ENCODE measurements at places on chromosomes 4 and X. TPM values are rescaled to one million over a fixed set of nuclear protein-coding genes. Genes with fewer than 3 reads are reported as not detected.
A peak's percentile ranks its signal among the peaks of the same experiment; 100 is the strongest.

Gene MTNR1A
- total RNA-seq = not detected

GRCh38 chr4:138114434-138114833 is 127.7 kb downstream of the SLC7A11 start:
- H3K36me3 ChIP-seq = no peaks in the 10 kb centered on the region
- H3K4me3 ChIP-seq = no peak overlapping the region
- H3K27ac ChIP-seq = no peak overlapping the region
- DNase-seq = no peak
- H3K27me3 ChIP-seq = no peaks in the 10 kb centered on the region

Gene FGFBP2
- 11.5 TPM for total RNA-seq

DNA sequence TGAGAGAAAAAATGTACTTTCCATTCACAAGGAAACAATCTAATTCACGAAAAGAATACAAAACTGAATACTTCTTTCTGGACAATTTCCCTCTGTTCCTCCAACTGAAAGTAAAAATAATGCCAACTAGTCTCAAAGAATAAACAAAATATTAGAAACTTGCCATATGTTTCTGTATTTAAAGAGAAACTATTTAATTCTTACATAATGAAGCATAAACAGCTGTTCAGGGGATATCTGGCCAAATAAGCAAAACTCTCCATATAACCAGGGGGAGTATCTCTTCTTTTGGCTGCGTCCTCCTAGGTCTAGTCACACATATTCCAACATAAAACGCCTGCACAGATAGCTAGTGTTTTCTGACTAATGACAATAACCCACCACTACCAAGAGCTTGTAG is 805 bp downstream of the GATB start:
- DNase-seq = no peak
- H3K36me3 ChIP-seq = peaks cover 5% of the 10 kb centered on the region
- H3K27me3 ChIP-seq = no peaks in the 10 kb centered on the region
- H3K27ac ChIP-seq = no peak overlapping the region
- H3K4me3 ChIP-seq = peak overlapping the region; percentile 90

- no peak overlapping the region for H3K4me3 ChIP-seq
- no peak overlapping the region for H3K27ac ChIP-seq
- H3K27me3 ChIP-seq = no peaks in the 10 kb centered on the region
- no peaks in the 10 kb centered on the region for H3K4me1 ChIP-seq
- DNase-seq = no peak
- H3K36me3 ChIP-seq = no peaks in the 10 kb centered on the region
Observed at GRCh38 chr4:100486496-100486895, 31.3 kb downstream of the EMCN start.

Gene BST1
- total RNA-seq = 0.47 TPM

DNA sequence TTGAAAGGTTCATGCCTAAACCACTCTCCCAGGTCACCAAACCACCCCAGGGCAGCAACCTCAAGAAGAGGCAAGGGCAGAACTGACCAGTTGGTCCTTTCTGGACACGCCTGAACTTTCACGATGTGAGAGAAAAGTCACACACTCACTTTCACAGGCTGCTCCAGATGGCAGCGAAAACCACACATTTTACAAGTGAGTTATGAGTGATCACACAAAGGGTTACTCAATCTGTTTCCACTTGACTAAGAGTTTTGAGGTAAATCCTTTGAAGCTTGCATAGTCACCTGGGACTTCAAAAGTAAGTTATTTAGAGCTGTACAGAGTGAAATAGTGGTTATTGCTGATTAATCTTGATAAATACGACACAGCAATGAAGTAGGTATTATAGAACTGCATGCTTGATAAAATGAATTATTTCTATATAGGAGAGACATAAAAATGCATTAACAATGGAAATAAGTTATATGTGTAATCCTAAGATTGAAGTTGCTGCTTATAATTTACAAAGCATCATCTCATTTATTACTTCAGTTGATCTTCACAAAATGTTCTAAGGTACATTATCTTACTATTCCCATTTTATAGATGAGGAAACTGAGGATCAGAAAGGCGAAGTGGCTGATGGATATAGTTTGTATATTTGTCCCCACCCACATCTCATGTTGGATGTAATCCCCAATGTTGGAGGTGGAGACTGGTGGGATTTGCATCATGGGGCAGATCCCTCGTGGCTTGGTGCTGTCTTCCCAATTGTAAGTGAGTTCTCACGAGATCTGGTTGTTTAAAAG is 103.0 kb upstream of the KLF3 start:
- H3K36me3 ChIP-seq = no peaks in the 10 kb centered on the region
- no peak overlapping the region for H3K4me3 ChIP-seq
- no peaks in the 10 kb centered on the region for H3K4me1 ChIP-seq
- DNase-seq = no peak

Gene ART3
- not detected for total RNA-seq

DNA sequence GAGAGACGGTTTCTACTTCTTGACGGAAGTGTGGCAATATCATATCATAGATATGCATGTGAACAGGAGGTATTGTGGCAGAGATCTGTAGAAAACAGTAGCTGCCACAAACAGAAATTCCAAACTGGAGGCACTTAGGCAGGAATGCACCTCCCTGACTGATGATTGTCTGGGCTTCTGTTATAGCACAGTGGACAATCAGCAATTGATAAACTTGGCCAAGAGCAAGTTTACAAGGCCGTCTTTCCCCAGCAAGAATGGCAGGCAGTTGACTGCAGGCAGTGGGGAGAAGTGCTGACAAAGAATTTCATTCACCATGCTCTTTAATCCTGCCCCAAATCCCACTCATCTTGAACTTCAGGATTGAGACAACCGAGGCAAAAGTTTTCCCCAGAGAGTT is 114.4 kb upstream of the STOX2 start:
- no peaks in the 10 kb centered on the region for H3K4me1 ChIP-seq
- peaks cover 14% of the 10 kb centered on the region for H3K27me3 ChIP-seq
- H3K27ac ChIP-seq = no peak overlapping the region
- no peak for DNase-seq
- no peaks in the 10 kb centered on the region for H3K36me3 ChIP-seq
- no peak overlapping the region for H3K4me3 ChIP-seq

Gene NEXMIF
- total RNA-seq = 0.60 TPM

Gene CYBB
- 2.6 TPM for total RNA-seq

- no peak for DNase-seq
- no peaks in the 10 kb centered on the region for H3K4me1 ChIP-seq
- no peaks in the 10 kb centered on the region for H3K36me3 ChIP-seq
- no peak overlapping the region for H3K27ac ChIP-seq
Observed at GRCh38 chr4:117481742-117482141, 396.4 kb upstream of the TRAM1L1 start.

Gene TLR3
- 0.98 TPM for total RNA-seq

GRCh38 chrX:70754169-70754848 is 154.2 kb downstream of the TEX11 start:
- no peak overlapping the region for H3K4me3 ChIP-seq
- no peaks in the 10 kb centered on the region for H3K36me3 ChIP-seq
- no peak for DNase-seq

Gene SLC25A6
- total RNA-seq = 337 TPM

GRCh38 chr4:142874684-142875083 is 28.6 kb upstream of the INPP4B start:
- H3K36me3 ChIP-seq = no peaks in the 10 kb centered on the region
- no peak overlapping the region for H3K4me3 ChIP-seq
- no peaks in the 10 kb centered on the region for H3K27me3 ChIP-seq
- DNase-seq = no peak

- H3K36me3 ChIP-seq = no peaks in the 10 kb centered on the region
- no peaks in the 10 kb centered on the region for H3K27me3 ChIP-seq
- peak overlapping the region; percentile 53 for H3K4me3 ChIP-seq
- H3K4me1 ChIP-seq = peaks cover 26% of the 10 kb centered on the region
- DNase-seq = peak; percentile 15
Observed at GRCh38 chrX:44871931-44872820, 812 bp upstream of the KDM6A start.

GRCh38 chrX:101759000-101759399 is 99.3 kb upstream of the ARMCX2 start:
- peak; percentile 14 for DNase-seq
- H3K4me3 ChIP-seq = no peak overlapping the region
- no peak overlapping the region for H3K27ac ChIP-seq
- no peaks in the 10 kb centered on the region for H3K4me1 ChIP-seq
- H3K36me3 ChIP-seq = no peaks in the 10 kb centered on the region

- no peak for DNase-seq
- no peaks in the 10 kb centered on the region for H3K27me3 ChIP-seq
- H3K4me3 ChIP-seq = no peak overlapping the region
- H3K36me3 ChIP-seq = no peaks in the 10 kb centered on the region
- no peaks in the 10 kb centered on the region for H3K4me1 ChIP-seq
Observed at GRCh38 chr4:159298502-159298901, 195.6 kb downstream of the RAPGEF2 start.

DNA sequence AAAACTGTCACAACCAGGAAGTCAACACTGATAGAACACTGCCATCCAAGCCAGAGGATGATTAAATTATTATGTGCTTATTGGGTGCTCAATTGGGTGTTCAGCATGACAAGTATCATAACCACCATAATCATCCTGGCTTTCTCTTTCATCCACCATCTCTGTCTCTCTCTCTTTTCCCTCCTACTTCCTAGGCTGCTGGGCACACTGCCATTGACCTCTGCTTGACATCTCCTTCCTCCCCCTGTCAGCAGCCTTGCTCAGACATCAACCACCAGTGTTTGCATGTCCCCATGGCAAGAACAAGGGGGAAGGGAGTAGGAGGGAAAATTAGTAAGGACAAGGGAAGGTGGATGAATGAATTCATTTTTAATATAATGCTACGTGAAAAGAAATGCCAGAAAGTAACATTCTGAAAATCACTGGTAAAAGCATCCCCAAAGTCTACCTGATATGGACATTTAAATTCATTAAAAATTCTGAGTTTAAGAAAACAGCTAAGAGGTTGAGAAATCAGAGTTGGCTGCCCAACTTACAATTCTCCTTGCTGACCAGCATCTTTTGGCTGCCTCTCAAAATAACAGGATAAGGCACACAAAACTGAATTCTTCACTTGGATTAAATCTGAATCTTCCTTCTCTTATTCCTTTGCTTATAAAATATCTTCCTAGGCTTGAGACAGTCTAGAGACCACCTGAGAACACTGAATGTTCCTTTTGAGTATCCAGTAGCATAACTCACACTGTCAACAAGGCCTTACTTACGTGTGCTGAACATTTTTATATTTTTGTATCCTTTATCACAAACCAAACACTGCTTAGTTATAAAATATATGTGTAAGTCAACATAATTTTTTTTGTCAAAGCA is 48.5 kb downstream of the SNCA start:
- H3K4me1 ChIP-seq = no peaks in the 10 kb centered on the region
- no peak overlapping the region for H3K27ac ChIP-seq
- no peak overlapping the region for H3K4me3 ChIP-seq
- H3K36me3 ChIP-seq = no peaks in the 10 kb centered on the region
- no peaks in the 10 kb centered on the region for H3K27me3 ChIP-seq
- DNase-seq = no peak

- peaks cover 23% of the 10 kb centered on the region for H3K4me1 ChIP-seq
- no peak overlapping the region for H3K4me3 ChIP-seq
Observed at GRCh38 chr4:4344915-4345527, 41.9 kb upstream of the NSG1 start.

- H3K4me1 ChIP-seq = peaks cover 20% of the 10 kb centered on the region
- no peaks in the 10 kb centered on the region for H3K36me3 ChIP-seq
- no peak overlapping the region for H3K27ac ChIP-seq
- H3K4me3 ChIP-seq = peak overlapping the region; percentile 58
Observed at GRCh38 chr4:173169428-173170181, 994 bp downstream of the GALNT7 start.

DNA sequence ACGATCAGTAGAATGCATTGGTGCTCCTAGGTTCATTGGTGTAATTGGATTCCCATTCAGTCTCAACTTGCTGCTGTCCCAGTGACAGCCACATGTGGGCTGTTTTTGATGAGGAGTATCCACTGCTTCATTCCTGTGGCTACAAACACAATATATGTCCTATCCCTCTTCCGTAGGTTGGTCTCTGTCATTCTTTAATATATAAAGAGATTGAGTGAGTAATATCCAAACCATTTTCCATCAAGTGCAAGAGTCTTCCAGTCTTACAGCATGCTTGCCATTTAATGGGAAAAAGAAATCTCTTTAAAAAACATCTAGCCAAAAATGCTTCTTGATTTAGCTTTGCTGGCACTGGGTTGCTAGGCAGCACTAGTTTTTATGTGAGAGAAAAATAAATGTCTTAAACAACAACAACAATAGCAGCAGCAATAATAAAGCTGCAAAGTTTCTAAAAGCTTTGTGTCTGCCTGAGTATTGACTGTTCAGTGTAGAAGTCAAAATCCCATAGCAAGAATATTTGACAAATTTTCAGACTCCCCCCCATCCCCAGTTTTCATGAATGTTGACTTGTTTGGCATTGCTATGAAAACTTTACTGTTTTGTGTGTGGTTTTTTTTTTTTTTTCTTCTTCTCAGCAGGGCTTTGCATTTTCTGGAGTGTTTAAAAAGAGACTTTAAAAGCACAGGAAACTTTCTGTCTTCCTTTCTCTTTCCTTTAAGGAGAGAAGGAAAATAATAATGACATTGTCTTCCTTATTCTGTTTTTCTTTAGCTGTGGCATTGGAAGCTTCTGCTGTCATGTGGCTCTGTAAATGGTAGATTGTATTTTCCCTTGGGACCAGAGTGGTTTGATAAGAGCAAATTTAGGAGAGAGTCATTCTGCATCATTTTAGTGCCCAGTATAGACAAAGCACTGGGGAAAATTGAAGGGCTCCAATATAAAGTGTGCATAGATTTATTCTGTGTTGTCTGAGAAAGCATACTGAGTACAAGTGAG is 244.3 kb downstream of the ARHGAP10 start:
- DNase-seq = no peak
- no peak overlapping the region for H3K4me3 ChIP-seq
- H3K27me3 ChIP-seq = no peaks in the 10 kb centered on the region
- H3K27ac ChIP-seq = no peak overlapping the region

DNA sequence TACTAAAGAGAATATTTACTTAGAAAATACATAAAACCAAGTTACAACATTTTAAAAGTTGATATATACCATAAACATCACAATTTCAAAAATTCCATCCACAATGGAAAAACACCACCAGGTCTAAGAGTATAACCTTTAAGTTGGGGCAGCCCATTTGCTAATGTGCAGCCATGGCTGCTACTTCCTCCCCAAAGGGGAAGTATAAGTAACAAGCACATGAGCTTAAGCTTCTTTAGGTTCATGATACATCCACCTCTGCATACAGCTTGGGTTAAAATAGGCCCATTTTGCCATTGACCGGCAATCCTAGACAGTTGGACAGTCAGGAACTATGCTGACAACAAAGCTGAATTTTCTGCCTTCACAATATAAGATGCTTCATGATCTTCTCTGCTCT is 16.6 kb upstream of the GASK1B start:
- no peaks in the 10 kb centered on the region for H3K4me1 ChIP-seq
- peaks cover 2% of the 10 kb centered on the region for H3K27me3 ChIP-seq
- no peak overlapping the region for H3K4me3 ChIP-seq
- DNase-seq = no peak
- no peak overlapping the region for H3K27ac ChIP-seq
- H3K36me3 ChIP-seq = no peaks in the 10 kb centered on the region

GRCh38 chr4:74387790-74388189 is 22.8 kb downstream of the EREG start:
- no peak overlapping the region for H3K4me3 ChIP-seq
- H3K4me1 ChIP-seq = no peaks in the 10 kb centered on the region
- H3K27me3 ChIP-seq = no peaks in the 10 kb centered on the region

Gene IL3RA
- 0.16 TPM for total RNA-seq

GRCh38 chr4:186167605-186168004 is 23.8 kb upstream of the CYP4V2 start:
- H3K27me3 ChIP-seq = no peaks in the 10 kb centered on the region
- DNase-seq = no peak
- H3K4me3 ChIP-seq = no peak overlapping the region
- no peak overlapping the region for H3K27ac ChIP-seq

Gene PPEF1
- total RNA-seq = 0.45 TPM

- peaks cover 8% of the 10 kb centered on the region for H3K4me1 ChIP-seq
- no peak overlapping the region for H3K27ac ChIP-seq
- no peaks in the 10 kb centered on the region for H3K27me3 ChIP-seq
- no peak for DNase-seq
Observed at GRCh38 chr4:76420188-76420761, 666 bp downstream of the CCDC158 start.

Data from T-cell (primary cell).